ENCODE measurements at places on chromosomes 5 and 9. TPM values are rescaled to one million over a fixed set of nuclear protein-coding genes. Genes with fewer than 3 reads are reported as not detected.

Gene C9orf72
- 48.6 TPM for total RNA-seq

Gene JAKMIP2
- 0.96 TPM for total RNA-seq

Gene SPATA9
- 1.8 TPM for total RNA-seq

Gene AK8
- 1.0 TPM for total RNA-seq

Gene PCDHB14
- 7.1 TPM for total RNA-seq
